SK-MEL-5 (cell line): ENCODE measurements at places on chromosomes 13 and 19.

GRCh38 chr13:75963302-75963701, 327.2 kb downstream of the LMO7 start:
- no peak for DNase-seq

DNA sequence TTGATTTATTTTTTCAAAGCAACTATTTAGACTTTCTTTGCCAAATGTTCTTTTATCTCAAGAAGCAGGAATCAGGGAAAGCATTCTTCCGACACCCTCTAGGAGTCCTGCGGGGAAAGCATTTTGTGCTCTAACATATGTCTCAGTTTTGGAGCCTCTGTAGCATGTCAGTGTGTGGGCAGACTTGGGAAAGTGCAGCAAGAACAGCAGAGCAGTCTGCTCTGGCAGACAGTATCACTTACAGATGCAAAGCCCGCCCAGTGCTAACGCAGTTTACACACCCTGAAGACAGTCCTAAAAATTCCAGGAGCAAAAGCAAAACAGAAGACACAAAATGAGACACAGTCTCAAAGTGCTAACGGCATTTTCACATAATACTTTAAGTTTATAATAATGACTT, 393.5 kb downstream of the KLF12 start:
- DNase-seq = no peak

DNA sequence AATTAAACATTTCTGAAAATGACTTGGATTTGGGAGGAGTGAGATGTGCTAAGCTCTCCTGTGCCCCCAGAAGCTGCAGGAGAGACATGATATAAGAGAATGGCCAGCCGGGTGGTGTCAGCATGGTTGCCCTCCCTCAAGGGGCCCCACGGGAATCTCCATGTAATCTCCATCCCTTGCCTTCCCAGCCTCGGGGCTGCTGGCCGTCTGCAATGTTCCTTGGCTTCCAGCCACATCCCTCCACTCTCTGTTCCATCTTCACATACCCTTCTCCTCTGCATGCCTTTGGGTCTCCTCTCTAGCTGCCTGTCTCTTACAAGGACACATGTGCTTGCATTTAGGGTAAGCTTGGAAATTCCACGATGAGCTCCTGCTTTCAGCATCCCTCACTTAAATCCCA, 172.0 kb downstream of the TSHZ3 start:
- DNase-seq = no peak

DNA sequence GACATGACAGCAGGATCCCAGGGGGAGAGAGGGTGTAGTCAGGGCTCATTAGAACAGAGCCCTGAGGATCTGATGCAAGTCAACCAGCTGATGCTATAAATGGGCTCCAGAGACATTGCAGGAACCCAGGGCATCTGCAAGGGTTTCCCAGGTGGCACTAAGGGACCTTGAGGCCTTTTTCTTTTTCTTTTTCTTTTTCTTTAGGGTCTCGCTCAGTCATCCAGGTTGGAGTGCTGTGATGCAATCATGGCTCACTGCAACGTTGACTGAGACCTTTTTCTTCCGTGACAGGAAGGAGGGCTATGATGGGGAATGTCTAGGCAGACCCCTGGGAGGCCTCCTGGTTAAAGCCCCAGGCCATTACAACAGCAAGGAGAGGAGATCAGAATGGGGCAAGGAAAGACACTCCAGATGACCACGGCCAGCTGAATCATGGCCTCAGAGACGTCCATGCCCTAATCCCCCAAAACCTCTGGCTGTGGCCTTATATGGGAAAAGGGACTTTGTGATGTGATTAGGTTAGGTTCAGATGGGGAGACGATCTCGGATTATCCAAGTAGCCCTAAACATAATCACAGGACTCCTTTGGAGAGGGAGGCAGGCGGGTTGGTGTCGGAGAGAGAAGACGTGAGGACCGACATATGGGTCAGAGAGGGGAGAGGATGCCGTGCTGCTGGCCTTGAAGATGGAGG, 4.5 kb upstream of the FCGRT start:
- no peak for DNase-seq

DNA sequence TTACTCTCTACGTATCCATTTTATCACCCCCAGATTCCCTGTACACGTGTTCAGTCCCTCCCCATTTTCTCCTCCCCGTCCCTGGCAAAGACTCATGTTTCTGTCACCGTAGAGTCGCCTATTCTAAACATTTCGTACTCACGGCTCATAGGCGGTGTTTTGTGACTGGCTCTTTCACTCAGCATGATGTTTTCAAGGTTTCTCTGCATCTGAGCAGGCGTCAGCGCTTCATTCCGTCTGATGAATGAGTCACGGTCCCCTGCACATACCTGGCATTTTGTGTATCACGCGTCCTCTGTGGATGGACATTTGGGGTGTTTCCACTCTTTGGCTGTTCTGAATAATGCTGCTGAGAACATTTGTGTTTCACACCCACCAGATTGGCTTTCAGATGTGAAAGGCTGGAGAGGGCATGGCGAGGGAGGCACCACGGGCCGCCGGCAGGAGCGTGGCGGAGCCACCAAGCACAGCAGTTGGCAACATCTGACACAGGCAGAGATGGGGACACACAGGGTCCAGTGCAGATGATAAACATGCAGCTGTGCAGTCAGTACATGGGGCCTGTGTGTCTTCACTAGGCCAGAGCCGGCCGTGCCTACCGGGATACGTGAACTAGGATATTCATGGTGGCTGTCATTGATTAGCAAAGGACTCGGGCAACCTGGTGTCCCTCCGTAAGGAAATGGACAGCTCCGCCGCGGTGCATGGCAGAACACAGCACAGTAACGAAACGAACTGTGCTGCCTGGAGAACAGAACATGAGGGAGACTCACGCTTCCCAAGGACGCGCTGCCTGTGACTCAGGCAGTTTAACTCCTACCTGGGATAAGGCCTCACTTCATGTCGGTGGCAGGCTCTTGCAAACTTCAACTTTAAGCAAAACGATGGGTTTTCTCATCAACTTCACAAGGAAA, 117.2 kb downstream of the ATP11A start:
- no peak for DNase-seq

DNA sequence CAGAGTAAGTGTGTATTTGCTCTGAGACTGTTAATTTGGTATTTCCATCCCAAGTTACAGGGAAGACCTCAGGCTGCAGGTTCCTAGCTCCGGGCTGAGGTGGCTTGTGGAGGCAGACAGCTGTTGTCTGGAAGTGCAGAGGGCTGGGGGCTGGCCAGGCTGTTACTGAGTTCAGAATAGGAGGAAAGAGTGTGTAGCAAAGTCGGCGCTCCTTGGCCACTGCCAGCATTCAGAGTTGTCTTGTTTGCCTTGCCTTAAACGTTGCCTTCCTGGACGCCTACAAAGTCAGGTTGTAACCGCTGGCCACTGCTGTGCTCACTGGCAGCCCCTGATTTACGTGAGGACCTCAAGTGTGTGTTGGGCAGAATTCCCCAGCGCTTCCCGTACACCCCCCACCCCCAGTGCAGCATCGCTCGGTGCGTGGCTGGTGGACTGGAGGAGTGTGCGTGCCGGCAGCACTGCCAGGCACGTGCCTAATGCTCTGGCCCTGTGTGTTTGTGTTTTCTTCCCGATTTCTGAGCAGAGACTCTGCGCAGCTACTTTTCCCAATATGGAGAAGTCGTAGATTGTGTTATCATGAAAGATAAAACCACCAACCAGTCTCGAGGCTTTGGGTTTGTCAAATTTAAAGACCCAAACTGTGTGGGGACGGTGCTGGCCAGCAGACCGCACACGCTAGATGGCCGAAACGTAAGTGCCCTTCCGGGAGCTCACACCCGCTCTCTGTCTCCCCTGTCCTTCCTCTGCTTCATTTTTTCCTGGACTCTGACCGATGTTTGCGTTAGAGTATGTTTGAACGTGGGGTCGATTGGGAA, 10.5 kb downstream of the DAZAP1 start:
- no peak for DNase-seq

GRCh38 chr19:8259142-8259921, 48.8 kb downstream of the CD320 start:
- DNase-seq = no peak
